ENCODE measurements at places on chromosomes 3 and 15. TPM values are rescaled to one million over a fixed set of nuclear protein-coding genes. Genes with fewer than 3 reads are reported as not detected.

The TAGLN3 gene
- total RNA-seq = 0.62 TPM

The TIGIT gene
- 1.1 TPM for total RNA-seq

DNA sequence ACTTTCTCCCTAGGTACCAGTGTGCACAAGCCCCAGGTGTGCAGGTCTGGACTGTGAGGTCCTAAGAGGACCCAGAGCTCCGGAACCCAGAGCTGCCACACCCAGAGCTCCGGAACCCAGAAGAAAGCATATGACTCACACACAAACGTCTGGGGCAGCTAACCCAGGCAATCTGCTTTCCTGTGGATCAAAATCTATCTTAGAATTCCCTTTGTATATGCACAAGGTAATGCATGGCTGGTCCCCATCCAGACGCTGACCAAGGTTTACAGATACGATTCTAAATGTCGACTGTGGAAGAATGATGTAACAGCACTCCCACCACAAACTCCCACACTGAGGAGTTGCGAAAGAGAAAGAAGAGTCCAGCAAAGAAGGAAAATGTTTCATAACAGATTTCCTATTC lies 15.7 kb downstream of the KCNMB2 start:
- no peak for DNase-seq

- no peak for DNase-seq
Observed at GRCh38 chr15:99113547-99114271, 8.8 kb downstream of the SYNM start.

Measured in sciatic nerve (tissue), 2 donors.